Cortex of kidney (tissue), 1 donor: ENCODE measurements at places on chromosomes 12 and 14.

DNA sequence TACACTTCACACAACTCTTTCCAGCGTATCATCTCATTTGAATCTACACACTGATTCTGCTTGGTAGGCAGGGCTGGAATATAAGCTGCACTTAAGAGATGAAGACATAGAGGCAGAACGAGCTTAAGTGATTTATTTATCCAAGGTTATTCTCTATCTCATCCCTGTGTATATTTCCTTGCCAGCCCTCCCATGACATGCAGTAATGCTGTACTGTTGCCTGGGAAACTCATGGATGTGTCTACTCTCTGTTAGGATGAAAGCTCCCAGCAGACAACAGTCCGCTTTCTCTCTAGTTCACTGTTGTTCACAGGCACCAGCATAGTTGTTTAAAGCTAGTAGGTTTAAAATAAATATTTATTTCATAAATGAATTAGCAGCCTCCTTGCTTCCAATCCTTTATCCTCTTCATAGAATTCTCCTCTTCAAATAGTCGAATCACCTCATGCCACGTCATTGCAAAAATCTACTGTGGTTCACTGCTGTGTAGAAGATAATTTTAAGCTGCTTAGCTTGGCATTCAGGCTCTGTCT is 25.4 kb downstream of the FGF6 start:
- no peak for DNase-seq

- no peak for DNase-seq
Observed at GRCh38 chr12:115023279-115024265, 339.6 kb upstream of the TBX3 start.

DNA sequence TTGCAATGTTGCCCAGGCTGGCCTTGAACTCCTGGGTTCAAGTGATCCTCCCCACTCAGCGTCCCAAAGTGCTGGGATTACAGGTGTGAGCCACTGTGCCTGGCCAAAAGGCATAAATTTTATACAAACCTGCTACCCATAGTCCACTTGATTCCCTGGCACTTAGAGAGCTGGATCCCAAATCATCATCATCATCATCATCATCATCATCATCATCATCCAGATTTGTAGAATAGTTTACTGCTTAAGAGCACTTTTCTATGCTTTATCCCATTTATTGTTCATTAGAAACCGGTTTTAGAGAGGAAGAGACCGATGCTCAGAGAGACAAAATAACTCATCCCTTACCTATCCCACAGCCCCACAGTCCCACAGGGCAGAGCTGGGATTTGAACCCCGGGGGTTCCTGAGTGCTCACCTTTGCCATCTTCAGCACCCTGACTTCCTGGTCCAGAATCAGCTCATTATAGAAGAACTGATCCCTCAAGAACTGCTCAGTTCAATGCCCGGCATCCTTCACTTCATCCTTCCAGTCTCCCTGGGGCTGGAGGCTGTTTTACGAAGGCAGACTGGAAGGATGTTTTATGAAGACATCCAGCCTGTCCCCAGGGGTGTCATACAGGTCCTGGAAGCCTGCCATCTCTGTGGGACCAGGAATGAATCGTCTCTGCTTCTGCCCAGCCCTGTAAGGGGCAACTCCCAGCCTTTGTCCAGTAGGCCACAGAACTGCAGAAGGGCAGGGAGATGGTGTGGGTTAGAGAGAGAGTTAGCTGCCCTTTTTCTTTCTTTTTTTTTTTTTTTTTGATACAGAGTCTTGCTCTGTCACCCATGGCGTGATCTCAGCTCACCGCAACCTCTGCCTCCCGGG is 20.2 kb upstream of the OASL start:
- DNase-seq, result no peak

DNA sequence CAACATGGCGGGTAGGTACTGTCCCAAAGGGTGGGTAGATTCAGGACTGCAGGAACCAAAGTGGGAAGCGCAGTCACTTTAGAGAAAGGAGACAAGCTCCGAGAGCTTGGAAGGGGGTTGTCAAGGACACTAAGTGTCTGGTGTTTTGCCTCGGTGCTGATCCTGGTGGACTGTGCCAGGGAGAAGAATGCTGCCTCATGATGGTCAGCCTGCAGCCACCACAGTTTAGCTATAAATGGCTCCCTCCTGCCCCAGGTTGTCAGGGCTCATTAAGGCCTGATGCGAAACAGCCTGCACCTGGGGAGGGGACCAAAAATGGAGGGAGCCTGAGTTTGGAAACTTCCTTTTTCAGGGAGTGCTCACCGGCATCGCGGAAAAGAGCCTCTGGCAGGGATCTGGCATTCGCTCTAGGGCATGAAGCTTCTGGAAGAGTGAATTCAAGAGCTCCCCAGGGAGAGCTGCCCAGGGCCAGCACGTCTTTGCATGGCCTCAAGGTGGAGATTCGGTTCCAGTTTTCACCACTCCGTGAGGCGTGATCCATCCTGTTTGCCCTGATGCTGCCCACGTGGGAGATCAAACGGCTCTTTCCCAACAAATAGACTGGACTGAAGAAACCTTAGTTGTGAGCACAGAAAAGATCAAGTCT is 164.0 kb downstream of the FOXN3 start:
- no peak for DNase-seq

DNA sequence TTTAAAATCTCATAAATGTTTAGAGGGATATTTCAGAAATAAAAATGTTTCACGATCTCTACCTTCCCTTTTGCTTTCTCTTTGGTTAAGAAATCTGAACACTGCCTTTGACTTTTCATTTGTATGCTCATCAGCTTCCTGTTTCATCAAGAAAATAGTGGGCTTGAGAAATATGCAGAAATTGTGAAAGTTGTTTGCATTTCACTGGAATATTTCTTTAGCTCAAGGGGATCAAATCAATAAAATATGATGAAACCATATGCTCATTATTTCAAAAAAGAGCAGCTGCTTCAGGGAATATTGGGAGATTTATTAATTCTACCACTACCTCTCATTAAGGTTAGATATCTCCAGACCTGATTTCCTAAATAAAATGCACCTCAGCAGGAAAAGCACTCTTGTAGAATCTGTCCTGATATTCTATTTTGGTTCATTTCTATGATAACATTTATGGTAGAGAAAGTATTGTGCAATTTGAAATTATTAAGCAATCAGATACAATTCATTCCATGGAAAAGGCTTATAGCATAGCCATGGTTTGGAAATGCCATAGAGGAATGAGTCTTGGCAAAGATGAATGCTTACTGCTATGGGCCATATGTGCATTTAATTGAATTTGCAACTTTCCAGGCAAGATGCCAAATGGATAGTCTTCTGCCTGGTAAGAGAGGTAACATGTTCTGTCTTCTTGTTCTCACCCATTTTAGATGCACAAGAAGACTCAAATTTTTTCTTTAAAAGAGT is 212.6 kb upstream of the SLC16A7 start:
- DNase-seq, result no peak

GRCh38 chr12:44287545-44287944 is 451.7 kb downstream of the TMEM117 start:
- DNase-seq, result no peak

GRCh38 chr12:111056618-111057521 is 136.5 kb upstream of the MYL2 start:
- DNase-seq, result no peak

GRCh38 chr12:50111395-50111692 is 692 bp upstream of the COX14 start:
- no peak for DNase-seq

DNA sequence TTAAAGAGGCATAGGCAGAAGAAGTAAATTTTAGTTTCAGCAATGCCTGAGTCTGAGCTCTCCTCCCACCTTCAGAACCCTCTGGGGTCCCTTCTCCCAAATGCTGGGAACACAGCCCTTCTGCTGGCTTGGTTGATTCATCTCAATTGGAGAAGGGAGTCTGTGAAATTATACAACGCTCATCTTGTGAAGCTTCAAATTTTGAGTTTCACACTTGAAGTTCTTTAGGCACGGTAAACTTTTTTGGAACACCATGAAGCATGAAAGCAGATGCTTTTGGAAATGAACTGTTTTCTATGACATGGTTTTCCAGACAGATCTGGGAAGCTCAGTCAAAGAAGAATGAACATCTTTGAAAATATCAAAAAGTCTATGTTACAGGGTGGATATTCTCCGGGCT is 69.9 kb downstream of the TBK1 start:
- DNase-seq, result no peak

- DNase-seq, result no peak
Observed at GRCh38 chr12:53761306-53761705, 9.5 kb upstream of the CISTR start.

GRCh38 chr14:104715871-104716270 is 8.2 kb upstream of the ADSS1 start:
- DNase-seq, result no peak

DNA sequence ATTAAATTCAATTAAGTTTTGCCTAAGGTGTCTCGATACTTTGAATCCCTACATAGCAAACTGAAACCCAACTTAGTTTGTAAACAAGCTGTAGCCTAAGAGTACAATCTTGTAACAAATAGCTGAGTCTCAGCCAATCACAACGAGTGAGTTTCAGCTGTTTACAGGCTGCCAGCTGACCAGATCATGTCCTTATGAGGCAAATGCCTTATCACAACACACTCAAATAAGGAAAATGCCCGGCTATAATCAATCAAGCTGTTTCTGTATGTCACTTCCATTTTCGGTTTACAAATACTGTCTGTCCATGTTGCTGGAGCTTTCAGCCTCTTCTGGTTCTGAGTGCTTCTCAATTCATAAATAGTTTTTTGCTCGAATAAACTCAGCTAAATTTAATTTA is 943.8 kb downstream of the SLC16A7 start:
- no peak for DNase-seq

DNA sequence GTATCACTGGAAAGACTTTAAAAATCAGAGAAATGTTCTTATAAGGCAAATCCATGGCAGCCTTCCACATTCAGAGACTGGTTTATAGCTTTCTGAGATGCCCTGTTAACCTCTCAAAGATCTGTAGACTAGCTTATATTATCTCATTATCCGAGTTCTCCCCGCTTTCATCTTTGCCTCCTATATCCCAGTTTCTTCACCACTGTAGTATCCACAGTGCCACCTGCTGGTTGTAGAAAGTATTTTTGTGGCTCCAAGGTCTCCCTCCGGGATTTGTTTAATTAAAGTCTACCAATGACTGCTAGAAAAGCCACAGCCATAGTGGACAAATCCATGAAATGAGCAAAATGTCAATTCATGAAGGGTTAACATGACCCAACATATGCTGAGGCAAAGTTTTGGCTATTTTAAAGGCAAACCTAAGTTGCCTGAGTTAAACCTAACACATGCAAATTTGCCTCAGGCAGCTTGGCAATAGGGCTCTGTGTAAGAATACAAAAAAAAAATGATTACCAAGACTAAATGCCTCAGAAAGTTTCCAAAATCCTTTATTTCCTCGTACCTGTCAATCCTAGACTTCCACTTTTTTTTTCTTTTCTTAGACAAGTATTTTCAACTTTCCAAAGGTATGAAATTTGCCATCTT is 218.8 kb upstream of the BMP4 start:
- no peak for DNase-seq

GRCh38 chr14:59098377-59098776 is 90.1 kb upstream of the DAAM1 start:
- DNase-seq, result no peak

DNA sequence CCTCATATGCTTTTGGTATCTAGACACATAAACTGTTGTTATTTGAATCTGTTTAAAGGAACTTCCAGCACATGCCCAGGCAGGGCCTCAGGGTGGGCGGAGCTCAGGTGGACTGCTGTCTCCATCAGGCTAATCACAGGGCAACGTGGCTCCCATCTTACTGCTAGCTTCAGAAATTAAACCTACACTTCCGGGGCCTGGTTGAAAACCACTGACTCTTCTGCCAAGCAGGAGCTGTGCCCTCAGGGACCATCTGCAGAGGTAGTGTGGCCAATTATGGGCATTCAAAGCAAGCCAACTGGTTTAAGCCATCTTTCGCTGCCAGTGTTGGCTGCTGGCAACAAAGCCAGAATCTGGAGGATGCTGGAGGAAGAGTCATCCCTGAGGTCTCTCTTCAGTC is 97.5 kb downstream of the TMX1 start:
- DNase-seq, result no peak
